Panc1 (cell line): ENCODE measurements at places on chromosomes 11 and 22.

DNA sequence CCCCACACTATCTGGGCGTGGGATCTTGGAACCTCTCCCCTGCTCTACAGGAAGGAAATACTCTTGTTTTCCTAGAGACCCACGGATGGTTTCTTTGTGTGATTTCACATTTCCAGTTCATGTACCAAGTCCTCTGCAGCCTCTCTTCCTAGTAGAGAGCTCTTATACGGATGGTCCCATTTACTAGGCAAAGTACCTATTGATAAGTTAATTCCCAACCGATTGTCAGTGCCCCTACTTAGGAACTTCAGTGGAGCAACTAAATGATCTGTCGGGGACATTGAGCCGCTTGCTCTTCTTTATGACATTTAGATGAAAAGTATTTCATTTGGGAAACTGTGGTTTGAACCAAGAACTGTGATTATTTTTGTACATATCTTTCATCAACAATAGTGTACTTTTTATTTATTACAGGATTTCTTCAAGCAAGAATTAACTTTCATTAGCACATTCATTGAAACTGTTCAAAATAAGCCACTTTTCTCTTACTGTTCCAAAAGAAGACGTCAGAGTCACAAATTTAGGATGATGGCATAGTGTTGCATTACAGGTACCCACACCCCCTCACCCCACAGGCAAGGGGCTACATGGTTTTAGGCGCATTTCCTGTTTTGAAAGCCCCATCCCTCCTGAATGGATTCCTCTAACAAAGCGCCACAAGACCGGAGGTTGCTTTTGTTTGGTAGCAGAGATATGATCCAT is 34.2 kb downstream of the ELMOD1 start:
- H3K27me3 ChIP-seq, result no peaks in the 10 kb centered on the region
- no peak for DNase-seq
- no peak overlapping the region for H3K27ac ChIP-seq
- H3K4me3 ChIP-seq, result no peak overlapping the region
- H3K36me3 ChIP-seq, result no peaks in the 10 kb centered on the region

DNA sequence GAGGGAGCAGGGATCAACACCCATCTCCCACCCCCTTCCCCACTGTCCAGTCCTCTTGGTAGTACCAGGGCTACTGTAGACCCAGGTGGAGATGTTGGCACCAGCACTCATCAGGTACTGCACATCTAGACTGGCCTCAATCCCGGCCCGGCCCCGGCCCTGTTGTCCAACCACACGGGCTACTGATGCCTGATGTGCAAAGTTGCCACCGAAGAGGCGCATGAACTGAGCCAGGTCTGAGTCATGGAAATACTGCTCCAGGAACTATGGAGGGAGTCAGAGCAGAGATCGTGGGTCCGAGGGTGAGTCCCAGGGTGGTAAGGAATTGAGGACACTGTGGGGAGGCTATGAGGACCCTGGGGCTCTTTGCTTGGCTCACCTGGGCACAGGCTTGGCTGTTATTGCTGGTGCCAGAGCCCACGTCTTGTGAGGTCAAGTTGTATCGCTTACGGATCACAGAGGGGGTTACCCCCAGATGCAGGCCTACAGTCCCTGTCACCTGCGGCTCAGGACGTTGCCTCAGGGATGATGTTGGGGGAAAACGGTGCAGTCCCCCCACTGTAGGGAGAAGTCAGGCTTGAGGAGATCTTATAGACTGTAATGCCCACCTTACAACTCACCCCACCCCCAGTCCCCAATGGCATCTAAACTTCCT is 2.5 kb downstream of the TPP1 start:
- no peak overlapping the region for H3K4me3 ChIP-seq
- DNase-seq, result no peak
- no peaks in the 10 kb centered on the region for H3K27me3 ChIP-seq
- H3K4me1 ChIP-seq, result peaks cover 20% of the 10 kb centered on the region

- no peak overlapping the region for H3K27ac ChIP-seq
- H3K4me3 ChIP-seq, result no peak overlapping the region
- no peak for DNase-seq
- peaks cover 8% of the 10 kb centered on the region for H3K27me3 ChIP-seq
Measured at GRCh38 chr11:57205041-57205641, 23.4 kb downstream of the LRRC55 start.

GRCh38 chr22:18093661-18094060 is 15.9 kb downstream of the PEX26 start:
- H3K4me1 ChIP-seq, result peaks cover 4% of the 10 kb centered on the region; the same call in 1 of the 2 replicates
- no peak for DNase-seq
- no peak overlapping the region for H3K27ac ChIP-seq

GRCh38 chr11:35750315-35750714 is 87.7 kb downstream of the TRIM44 start:
- DNase-seq, result no peak
- H3K27ac ChIP-seq, result no peak overlapping the region
- no peaks in the 10 kb centered on the region for H3K4me1 ChIP-seq
- H3K36me3 ChIP-seq, result no peaks in the 10 kb centered on the region; the same call in 1 of the 2 replicates

DNA sequence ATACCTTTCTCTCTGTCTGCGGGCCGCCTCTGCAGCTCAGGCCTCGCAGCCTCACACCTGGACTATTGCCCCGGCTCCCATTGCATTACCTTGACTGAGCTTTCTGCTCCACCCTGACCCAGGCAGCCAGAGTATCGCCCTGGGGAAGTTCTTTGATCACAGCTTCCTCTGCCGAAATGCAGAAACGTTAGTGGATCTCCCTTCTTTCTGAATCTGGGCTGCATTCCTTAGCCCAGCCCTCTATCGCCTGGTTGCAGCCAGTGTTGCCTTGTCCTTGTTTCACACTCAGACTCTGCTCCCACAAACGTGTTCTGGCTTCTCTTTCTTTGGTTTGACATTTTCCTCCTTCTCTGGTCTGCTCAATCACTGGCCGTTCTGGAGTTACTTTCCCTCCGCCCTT is 195.7 kb downstream of the ADAMTS15 start:
- H3K27me3 ChIP-seq, result no peaks in the 10 kb centered on the region
- peak overlapping the region; percentile 32 for H3K27ac ChIP-seq
- no peaks in the 10 kb centered on the region for H3K36me3 ChIP-seq
- peaks cover 22% of the 10 kb centered on the region for H3K4me1 ChIP-seq
- H3K4me3 ChIP-seq, result no peak overlapping the region
- DNase-seq, result no peak

DNA sequence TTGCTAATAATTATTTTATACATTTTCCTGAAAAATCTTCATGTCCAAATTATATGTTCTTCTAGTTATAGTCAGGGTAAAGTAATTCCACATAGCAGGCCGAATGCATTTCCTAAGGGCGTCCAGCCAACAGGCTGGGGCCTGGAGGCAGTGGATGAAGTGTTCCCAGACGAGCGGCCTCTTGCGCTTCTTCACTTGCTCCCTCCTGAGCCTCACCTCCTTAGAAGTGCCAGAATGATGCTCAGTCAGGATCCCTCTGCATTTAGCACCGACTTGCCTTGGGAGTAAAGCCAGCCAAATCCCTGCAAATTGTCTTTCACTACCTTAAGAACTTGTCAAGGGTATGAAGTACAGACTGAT is 1.5 kb downstream of the OLFML1 start:
- H3K27me3 ChIP-seq, result peaks cover 8% of the 10 kb centered on the region; the same call in 1 of the 2 replicates
- H3K36me3 ChIP-seq, result no peaks in the 10 kb centered on the region
- no peak overlapping the region for H3K4me3 ChIP-seq
- H3K4me1 ChIP-seq, result no peaks in the 10 kb centered on the region
- H3K27ac ChIP-seq, result no peak overlapping the region

DNA sequence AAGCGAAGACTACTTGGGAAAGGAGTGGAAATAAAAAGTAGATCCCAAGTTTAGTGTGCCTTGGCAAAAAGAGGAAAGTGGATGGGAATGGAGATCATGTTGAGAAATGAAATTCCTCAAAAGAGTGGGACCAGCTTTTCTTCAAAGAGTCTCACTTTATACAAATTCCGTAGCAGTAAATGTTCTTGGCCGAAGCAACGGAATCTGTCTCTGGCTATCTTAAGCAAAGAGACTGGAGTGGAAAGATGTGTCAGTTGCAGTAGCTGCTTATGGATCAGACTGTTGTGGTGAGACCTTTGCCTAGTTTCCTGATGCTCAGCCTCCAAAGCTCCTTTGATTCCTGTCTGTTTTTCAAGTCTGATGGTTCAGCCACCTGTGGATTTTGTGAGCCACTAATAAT is 73.6 kb downstream of the CSTPP1 start:
- no peak overlapping the region for H3K4me3 ChIP-seq
- no peak for DNase-seq
- H3K36me3 ChIP-seq, result no peaks in the 10 kb centered on the region
- H3K27me3 ChIP-seq, result no peaks in the 10 kb centered on the region
- H3K4me1 ChIP-seq, result no peaks in the 10 kb centered on the region
- no peak overlapping the region for H3K27ac ChIP-seq

GRCh38 chr22:16838073-16838472 is 12.9 kb upstream of the XKR3 start:
- H3K27ac ChIP-seq, result no peak overlapping the region
- H3K4me1 ChIP-seq, result no peaks in the 10 kb centered on the region
- no peak overlapping the region for H3K4me3 ChIP-seq

DNA sequence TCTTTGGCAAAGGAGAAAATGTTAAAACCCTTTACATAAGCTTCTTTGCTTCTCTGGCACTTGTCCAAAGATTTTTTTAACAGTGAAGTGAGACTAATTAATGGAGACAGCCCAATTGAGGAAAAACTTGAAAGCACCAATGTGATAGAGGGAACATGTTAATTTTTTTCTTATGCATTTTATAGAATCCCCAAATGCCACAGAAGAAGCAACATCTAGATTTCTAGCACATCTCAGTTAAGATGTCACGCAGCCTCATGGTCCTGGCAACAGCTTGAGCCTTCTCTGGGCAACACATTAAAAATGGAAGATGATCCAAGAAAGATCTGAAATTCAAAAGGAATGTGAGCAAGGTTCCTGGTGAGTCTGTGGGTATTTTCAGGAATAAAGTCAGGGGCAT is 48.5 kb downstream of the PACSIN2 start:
- no peaks in the 10 kb centered on the region for H3K36me3 ChIP-seq
- H3K27ac ChIP-seq, result no peak overlapping the region
- peaks cover 18% of the 10 kb centered on the region for H3K4me1 ChIP-seq
- DNase-seq, result no peak
- H3K4me3 ChIP-seq, result no peak overlapping the region
- no peaks in the 10 kb centered on the region for H3K27me3 ChIP-seq
